Activated CD8-positive, alpha-beta memory T cell treated with anti-CD3 and anti-CD28 coated beads, Interleukin-2, amount 50 U/mL, for 48 hours (primary cell): ENCODE measurements at places on chromosomes 3 and 15.

GRCh38 chr3:40187945-40188344 lies 121.6 kb upstream of the EIF1B start:
- no peak for DNase-seq

DNA sequence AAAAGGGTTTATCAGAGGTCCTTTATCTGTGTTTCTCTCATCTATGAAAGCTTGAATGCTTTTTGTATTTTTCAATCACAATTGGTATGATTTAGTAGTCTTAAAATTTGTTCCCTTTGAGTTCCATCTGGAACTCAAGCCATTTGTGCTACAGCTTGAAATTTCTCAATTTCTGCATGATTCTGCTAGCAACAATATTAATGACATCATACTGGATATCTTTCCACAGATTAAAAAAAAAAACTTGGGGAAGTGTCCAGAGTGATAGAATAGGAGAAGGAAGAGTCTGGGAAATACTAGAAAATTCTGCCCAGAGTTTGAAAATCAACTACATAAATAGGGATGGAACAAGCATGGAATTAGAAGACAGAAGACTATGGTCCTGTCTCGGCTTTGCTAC lies 9.3 kb upstream of the FBN1 start:
- DNase-seq, result no peak

DNA sequence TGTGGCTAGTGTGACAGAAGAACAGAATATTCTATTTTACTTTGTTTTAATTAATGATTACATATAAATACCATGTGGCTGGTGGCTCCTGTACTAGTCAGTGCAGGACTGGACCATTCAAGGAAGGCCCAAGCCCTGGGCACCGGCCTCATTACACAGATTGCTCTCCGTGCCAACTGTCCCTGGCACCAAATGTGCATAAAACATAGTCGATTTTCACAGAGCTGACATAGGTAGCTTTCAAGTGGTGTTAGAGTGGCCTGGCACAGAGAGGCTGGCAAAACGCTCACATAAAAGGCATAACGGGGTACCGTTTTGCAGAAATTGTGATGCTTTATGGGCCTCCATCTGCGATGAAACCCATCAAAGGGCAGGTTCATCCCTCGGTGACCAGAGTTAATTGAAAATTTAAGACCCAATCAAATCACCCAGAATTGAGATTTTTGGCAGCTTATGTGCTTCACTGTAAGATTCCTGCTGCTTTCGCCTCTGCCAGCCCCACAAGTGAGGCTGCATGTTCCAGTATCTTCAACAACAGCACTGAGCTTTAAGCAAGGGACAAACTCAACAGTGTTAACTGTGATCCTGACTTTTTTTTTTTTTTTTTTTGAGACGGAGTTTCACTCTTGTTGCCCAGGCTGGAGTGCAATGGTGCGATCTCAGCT lies 25.9 kb downstream of the RFTN1 start:
- no peak for DNase-seq

- no peak for DNase-seq
Observed at GRCh38 chr3:172031996-172032395, 7.4 kb upstream of the FNDC3B start.

DNA sequence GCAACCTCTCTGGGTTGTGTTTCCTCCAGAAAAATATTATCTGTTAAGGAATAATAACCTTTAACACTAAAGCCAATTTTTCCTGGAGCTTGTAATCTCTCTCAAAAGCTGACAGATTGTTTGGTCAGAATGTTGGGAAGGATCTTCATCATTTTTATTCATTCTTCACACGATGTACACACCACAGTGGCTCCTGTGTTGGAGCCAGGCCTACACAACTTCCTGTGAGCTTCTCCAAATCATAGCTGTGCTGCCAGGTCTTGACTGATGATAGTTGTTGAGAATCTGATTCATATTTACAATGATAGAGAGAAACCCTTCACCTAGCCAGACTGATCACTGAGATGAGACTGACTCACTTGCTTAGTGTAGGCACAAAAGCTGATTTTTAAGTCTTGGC lies 151.0 kb upstream of the ROBO2 start:
- DNase-seq, result no peak

DNA sequence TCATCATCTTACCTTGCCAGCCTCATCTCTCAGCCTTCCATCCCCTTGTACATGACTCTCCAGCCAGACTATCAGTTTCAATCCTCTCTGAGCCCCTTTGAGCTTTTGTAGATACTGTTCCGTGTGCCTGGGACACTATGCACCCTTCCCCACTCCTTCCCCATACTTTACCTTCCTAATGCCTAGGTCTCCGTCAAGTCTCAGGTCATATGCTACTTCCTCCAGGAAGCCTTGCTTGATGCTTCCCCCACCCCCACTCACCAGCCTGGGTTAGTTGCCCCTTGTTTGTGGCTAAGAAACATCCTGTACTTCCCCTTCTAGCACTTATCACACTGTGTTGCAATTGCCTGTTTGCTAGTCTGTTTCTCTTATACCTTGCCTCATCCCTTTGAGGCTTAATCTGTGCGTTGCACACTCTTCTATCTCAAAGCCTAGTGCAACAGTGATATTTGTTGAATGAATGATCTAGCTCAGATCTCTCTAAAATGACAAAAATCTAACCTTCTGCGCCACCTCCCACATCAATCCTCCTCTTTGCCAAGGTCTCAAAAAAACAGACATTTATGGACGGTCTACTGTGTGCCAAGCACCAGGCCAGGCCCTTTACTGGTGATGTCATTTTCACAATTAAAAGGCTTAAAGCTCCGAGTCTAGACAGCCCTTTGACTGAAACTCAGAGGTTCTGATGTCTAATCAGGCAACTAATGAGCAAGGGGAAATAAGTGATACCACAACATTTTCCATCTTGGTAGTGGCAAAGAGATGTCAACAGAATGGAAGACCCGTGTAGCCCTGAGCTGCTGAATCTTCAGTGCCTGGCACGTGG lies 6.5 kb upstream of the USP3 start:
- DNase-seq, result peak; percentile 74

- DNase-seq, result no peak
Observed at GRCh38 chr3:121648219-121648958, 12.3 kb downstream of the HCLS1 start.
